Fibroblast of lung (primary cell): ENCODE measurements at places on chromosomes 6 and 20. TPM values are rescaled to one million over a fixed set of nuclear protein-coding genes. Genes with fewer than 3 reads are reported as not detected.

The RPN2 gene
- 139 and 262 TPM in 2 replicates for total RNA-seq

The ERVFRD-1 gene
- not detected in 2 replicates for total RNA-seq

The TNNC2 gene
- 1.3 and 1.8 TPM in 2 replicates for total RNA-seq

The PRSS35 gene
- 5.1 and 6.8 TPM in 2 replicates for total RNA-seq

The CDS2 gene
- total RNA-seq = 22.1 and 32.7 TPM in 2 replicates

The TAP1 gene
- 66.8 and 107 TPM in 2 replicates for total RNA-seq

The CLPSL2 gene
- total RNA-seq = not detected in 2 replicates

The SIRPB2 gene
- not detected in 2 replicates for total RNA-seq

The LRFN2 gene
- total RNA-seq = not detected in 2 replicates

The HLA-DQA1 gene
- 0.26 TPM in 1 of 2 replicates, not detected in the other for total RNA-seq

The PBOV1 gene
- total RNA-seq = not detected in 2 replicates

The SSTR4 gene
- total RNA-seq = not detected in 2 replicates
